ENCODE measurements at places on chromosomes 12 and 14.
A peak's percentile ranks its signal among the peaks of the same experiment; 100 is the strongest.

DNA sequence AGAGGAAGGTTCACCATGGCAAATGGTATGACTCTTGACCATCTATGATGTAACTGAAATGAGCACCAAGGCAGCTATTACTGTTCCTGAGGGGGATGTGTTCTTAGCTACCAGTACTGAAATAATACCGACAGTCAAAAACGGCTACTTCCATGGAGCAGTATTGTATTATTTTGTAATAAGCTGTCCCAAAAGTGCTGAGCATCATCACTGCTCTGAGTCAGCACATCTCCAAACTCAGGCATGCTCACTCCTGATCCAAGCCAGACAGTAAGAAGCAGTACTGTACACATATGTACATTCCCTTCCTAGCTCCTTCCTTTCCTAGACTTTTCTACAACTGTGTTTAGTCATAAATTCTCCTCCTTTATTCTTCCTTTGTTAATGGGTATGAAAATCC lies 8.6 kb downstream of the VTI1B start:
- no peak for DNase-seq

GRCh38 chr14:77177702-77178101 lies 3.9 kb upstream of the TMEM63C start:
- DNase-seq = peak; percentile 3

DNA sequence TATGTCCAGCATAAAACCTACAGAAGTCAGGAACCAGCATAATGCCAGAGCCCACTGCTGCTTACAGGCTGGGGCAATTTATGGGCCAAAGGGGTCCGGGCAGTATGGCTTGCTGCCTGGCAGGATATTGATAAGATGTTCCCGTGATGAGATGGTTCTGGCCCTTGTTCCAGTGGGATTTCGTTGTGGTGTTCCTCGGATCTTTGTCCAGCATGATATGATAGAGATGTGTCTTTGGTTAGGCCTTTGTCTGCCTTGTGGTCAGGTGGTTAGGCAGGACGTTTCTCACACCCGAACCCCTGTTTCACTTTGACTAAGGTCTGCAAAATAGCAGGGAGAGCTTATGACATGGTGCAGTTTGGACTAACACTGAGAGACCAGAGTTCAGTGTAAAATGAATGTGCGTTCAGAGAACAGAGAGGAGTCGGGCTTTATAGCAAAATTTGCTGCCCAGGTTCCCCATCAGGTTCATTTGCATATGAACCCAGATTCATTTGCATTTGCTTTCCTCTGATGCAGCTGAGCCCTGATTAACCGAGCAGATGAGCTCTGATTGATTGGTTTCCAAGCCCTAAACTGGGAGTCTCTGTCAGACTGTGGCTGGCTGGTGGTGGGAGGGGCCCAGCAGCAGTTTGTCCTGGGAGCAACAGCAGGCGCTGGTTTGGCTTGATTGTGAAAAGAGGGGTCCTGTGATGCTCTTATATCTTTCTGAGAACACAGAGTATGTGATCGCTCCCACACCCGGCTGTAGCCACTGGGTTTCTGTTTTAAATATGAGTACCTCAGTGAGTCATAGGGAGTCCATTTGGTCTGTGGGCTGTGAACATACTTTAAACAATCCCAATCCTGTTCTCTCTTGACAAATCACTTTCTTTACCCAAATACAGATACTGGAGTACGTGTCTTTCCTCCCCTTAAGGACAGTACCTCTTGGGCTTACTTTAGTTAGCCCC lies 156.3 kb upstream of the PZP start:
- DNase-seq = peak; percentile 11

GRCh38 chr12:2171672-2172426 lies 119.1 kb downstream of the CACNA1C start:
- DNase-seq = no peak

GRCh38 chr12:44015333-44015941 lies 179.6 kb downstream of the TMEM117 start:
- DNase-seq = peak; percentile 37

- DNase-seq = no peak
Observed at GRCh38 chr12:18461758-18462157, 200.4 kb downstream of the PIK3C2G start.

GRCh38 chr12:94140556-94140955 lies 7.8 kb upstream of the PLXNC1 start:
- DNase-seq = no peak

- DNase-seq = no peak
Observed at GRCh38 chr12:113170926-113171325, 14.4 kb downstream of the DDX54 start.

GRCh38 chr14:103100281-103101121 lies 6.0 kb downstream of the EXOC3L4 start:
- DNase-seq = no peak

GRCh38 chr12:92745856-92746550 lies 43.2 kb downstream of the PLEKHG7 start:
- DNase-seq = peak; percentile 91

Measured in A172 (cell line).